ENCODE measurements at places on chromosomes 2 and 18.

- DNase-seq, result no peak
Observed at GRCh38 chr18:61608316-61608715, 275.1 kb downstream of the CDH20 start.

DNA sequence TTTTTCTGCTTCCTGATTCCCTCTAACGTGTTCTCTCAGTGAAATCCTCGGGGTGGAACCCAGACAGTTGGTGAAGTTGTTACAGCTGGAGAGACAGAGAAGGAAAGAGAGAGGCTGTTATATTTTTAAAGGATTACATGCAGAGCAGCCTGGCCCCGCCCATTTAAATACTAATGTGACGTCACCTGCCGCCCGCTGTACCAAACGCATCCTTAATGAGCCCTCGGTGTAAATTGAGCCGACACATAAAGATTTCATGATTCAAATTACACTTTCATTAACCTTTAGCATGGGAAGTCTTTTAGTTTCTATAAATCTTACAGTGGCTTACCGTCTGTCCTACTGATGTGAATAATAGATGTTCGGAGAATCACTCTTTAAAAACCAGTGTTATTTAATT is 164.0 kb upstream of the SIX3 start:
- no peak for DNase-seq

DNA sequence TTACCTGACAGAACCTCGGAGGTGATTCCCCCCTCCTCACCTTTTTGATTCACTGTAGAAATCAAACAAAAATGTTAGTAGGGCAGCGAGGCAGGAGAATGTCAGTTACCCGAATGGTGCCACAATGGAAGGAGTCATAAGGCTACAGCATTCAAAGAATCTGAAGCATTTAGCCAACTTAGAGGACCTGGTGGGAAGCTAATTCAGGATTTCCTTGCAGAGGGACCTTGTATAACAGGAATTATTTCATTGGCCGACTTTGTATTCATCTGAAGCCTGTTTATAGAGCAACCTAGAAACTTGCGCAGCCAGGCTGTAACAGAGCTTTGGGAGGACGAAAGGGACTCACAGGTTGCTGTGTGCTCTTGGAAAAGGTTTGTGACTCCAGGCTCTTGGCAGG is 129.1 kb upstream of the MMADHC start:
- DNase-seq, result no peak

- DNase-seq, result peak; percentile 8
Observed at GRCh38 chr18:32010124-32010721, 8.4 kb upstream of the RNF125 start.

GRCh38 chr18:56200381-56200911 is 437.9 kb downstream of the TXNL1 start:
- DNase-seq, result no peak

DNA sequence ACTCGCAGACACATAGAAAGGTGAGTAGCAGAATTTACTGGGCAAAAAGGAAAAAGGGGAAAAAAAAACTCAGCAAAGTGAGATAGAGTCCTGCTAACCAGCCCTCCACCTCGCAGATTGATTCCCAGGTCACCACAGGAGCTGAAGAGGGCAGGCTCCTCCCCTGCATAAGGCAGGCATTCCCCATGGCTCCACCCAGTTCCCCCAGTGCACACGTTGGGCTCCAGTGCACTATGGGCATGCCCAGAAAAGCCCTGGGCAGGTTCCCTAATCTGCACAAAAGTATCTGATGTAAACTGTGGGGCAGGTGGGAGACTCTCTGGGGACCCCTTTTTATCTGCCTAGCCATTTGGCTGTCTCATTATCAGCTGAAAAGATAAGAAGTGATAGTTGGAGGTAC is 461.2 kb upstream of the TMEFF2 start:
- no peak for DNase-seq

GRCh38 chr18:56257205-56257604 is 381.2 kb downstream of the TXNL1 start:
- no peak for DNase-seq

DNA sequence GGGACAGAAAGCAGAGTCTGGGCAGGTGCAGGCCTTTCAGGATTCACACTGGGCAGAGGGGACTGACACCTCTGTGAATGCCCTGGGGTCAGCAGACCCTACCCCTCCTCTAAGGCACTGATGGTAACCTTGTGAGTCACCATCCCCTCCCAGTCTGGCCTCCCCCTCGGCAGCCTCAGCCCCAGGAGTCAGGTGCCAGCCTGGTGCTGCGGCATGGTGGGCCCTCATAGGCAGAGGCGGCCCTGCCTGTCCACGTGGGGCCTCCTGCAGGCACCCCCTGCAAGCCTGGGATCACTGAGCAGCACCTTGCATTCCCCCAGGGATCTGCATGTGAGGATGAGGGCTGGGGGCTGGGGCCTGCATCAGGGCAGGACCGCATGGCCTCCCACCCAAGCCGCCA is 4.8 kb upstream of the GPR17 start:
- DNase-seq, result peak; percentile 31

- DNase-seq, result no peak
Observed at GRCh38 chr2:627340-627709, 49.9 kb downstream of the TMEM18 start.

- DNase-seq, result no peak
Observed at GRCh38 chr2:229346816-229347540, 75.9 kb upstream of the PID1 start.

- DNase-seq, result peak; percentile 50
Observed at GRCh38 chr2:219218217-219218731, 484 bp downstream of the ABCB6 start.

GRCh38 chr2:96888072-96889011 is 18.5 kb upstream of the SEMA4C start:
- DNase-seq, result no peak

- no peak for DNase-seq
Observed at GRCh38 chr2:59182249-59182648, 941.1 kb upstream of the FANCL start.

GRCh38 chr2:178043266-178043665 is 29.3 kb downstream of the PDE11A start:
- DNase-seq, result no peak

GRCh38 chr18:51447351-51448342 is 250.2 kb upstream of the MEX3C start:
- DNase-seq, result no peak

DNA sequence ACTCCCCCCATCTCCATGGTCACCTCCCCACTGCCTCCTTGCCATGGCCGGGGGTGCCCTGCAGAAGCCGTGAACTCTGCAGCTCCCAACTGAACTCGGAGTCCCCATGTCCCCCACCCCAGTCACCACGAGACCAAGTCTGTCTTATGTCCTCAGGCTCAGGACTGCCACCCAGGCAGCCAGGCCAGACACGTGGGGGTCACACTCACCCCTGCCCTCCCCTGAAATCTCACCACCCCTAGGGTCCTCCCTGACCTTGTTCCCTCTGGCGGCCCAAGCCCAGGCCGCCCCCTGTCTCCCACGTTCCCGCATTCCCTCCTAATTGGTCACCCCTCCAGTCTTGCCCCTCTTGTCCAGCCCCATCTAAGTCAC is 11.0 kb downstream of the AQP12A start:
- no peak for DNase-seq

GRCh38 chr2:118678985-118679384 is 168.5 kb downstream of the EN1 start:
- DNase-seq, result no peak

DNA sequence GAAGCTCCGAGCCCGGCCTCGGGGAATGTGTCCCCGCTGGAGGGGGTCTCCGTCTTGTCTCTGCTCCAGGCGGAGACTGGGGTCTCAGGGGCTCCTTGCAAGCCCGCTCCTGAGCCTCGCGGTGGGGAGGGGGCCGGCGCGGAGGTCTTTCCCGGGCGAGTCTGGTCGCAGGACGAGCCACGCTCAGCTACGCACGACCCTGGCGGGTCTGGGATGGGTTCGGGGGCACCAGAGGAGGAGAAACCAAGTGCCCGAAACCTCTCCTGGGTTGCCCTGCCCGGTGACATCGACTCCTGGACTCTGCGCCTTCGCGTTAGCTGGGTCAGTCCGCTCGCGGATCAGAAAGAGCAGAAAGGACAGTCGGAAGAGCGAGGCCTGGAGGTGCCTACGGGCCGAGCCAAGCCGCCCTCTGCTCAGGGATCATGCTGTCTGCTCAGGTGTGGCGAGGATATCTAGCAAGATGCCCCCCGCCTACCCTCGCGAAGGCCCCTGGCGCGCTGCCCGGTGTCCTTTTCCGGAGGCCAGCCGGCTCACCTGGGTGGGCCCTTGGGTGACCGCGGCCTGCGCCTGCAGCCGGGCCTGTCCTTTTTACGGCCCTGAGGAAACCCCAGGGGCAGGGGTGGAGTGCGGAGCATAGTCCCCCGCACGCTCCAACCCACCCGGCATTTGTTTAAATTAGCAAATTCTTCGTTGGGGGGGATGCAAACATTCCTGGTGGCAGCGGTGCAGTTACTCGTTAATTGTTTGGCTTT is 58.7 kb downstream of the SNORC start:
- no peak for DNase-seq

DNA sequence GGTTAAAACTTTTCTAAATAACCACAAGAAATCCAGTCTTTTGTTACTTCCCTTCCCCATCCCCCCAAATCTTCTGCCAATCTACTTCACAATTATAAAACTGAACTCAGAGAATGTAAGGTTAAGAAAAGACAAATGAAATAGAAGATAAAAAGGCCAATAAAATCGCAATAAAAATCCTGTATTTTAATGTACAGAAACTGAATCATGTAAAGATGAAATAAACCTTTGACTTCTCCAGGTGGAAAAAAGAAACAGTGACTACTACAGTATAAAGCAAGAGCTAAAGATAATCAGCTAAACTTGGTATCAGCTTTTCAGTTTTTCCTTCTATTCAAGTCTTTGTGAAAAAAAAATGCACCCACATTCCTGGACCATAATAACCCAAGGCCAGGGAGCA is 1.7 kb downstream of the SYT4 start:
- DNase-seq, result no peak

- DNase-seq, result no peak
Observed at GRCh38 chr2:200158647-200159356, 147.7 kb upstream of the SPATS2L start.

DNA sequence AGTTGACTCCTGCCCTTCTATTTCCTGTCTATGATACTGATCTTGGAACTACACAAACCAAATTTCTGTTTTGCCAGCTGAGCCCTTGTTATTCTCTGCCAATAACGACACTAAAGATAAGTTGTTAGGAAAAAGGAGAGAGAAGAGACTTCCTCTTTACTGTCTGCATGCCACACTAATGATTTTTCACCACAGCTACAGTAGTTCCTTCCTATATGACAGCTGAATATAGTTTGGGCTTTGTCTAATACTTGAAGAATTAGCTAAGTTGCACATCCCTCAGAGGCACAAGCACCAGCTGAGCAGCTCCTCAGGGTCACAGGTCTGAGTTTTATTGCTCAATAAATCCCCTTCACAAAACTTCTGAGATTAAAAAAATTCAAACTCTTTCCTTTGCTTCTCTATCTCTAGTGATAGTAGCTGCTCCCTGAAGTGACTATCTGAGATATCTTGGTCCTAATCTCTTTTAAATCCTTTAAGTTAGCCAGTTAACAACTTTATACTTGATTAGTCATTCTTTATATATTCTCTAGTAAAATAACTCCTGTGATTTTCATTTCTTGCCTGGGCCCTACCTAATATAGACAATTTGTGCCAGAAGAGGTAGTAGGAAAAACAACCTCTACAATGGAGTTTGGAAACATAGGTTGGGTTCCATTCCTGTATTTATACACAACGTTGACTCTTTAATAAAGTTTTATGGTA is 253.0 kb upstream of the CNTNAP5 start:
- DNase-seq, result no peak

DNA sequence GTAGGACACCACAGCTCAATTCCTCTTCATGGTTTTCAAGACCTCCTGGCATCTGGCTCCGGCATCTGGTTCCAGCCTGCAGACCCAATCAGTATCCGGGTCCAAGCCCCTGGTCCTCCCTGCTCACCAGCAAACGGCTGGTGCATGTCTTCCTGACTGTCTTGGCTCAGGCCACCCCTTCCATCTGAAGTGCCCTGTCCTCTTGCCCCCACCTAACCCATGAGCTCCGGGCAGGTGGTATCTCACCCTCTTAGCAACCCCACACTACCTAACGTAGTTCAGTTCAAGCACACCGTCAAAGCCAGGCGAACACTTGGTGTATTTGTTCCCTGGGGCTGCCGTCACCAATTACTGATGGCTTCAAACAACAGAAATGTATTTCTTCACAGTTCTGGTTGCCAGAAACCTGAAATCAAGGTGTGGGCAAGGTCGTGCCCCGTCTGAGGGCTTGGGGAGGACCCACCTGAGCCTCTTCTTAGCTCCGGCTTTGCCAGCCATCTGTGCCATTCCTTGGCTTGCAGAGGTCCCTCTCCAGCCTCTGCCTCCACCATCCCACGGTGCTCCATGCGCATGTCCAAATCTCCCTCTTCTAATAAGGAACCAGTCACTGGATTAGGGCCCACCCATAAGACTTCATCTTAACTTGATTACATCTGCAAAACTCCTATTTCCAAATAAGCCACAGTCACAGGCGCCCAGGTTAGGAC is 47.2 kb upstream of the ID2 start:
- DNase-seq, result no peak

DNA sequence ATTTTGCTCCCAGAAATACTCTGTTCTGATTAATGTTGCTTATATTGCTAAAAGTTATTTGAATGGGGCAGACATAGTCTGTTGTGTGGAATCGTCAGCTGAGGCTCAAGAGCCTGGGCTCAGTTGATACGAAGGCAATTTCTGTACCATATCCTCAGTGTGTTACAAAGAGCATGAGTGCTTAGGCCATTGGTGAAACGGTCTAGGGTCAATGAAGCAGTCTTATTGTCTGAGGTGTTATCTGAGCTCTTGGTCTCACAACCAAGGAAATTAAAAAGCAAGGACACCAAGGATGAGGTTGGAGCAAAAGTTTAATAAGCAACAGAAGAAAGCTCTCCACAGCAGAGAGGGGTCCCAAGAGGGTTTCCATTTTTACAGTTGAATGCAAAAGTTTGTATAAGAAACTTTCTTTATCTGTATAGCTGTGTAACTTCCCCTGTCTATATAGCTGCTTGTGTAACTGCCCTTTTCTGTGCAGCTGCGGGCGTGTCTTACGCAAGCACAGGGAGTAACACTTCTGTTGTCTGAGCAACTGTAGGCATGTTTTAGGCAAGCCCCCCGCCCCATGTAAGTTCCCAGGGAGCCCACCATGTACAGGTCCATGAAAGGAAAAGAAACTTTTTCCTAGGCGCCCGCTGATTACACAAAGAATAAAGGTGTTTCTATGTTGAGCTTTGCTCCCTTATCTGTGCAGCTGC is 40.6 kb upstream of the DSC1 start:
- DNase-seq, result no peak

- DNase-seq, result no peak
Observed at GRCh38 chr2:217301142-217301925, 441.5 kb upstream of the TNP1 start.

- DNase-seq, result no peak
Observed at GRCh38 chr2:145221032-145221431, 701.1 kb upstream of the ZEB2 start.

- DNase-seq, result no peak
Observed at GRCh38 chr18:41870817-41871216, 84.2 kb upstream of the PIK3C3 start.

DNA sequence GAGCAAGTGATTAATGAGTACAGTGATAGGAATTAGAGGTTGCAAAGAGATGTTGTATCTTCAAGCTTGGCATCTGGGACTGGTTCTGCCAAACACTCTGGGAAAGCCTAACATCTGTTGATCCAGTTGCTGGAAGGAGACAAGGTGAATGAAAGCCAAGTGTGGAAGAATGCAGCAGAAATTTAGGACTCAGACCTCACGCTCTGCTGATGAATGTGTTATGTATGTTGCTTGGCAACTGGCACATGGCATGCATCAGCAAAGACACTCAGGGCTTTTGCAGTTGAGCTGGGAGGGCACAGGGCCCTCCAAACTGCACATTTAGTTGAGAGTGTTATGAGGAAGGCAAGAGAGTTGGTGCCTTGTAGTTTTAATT is 105.5 kb downstream of the COLEC12 start:
- no peak for DNase-seq
